Metanephros (tissue), 2 donors: ENCODE measurements at places on chromosomes 11 and 22. TPM values are rescaled to one million over a fixed set of nuclear protein-coding genes. Genes with fewer than 3 reads are reported as not detected.

Gene SLC22A25
- not detected for total RNA-seq

Gene TUB
- total RNA-seq: 20.4 TPM

Gene F2
- 0.35 TPM for total RNA-seq

Gene C11orf91
- total RNA-seq: not detected

Gene PGA5
- total RNA-seq: not detected

Gene GAB4
- not detected for total RNA-seq

Gene RAB36
- total RNA-seq: 12.9 TPM

Gene MOGAT2
- 0.53 TPM for total RNA-seq

Gene ARHGAP8
- 14.8 TPM for total RNA-seq

Gene ADAMTS8
- 2.5 TPM for total RNA-seq

Gene MS4A6E
- not detected for total RNA-seq

Gene LRRN4CL
- total RNA-seq: 5.4 TPM

Gene NXPE1
- total RNA-seq: not detected
